Activated T-helper 1 cell treated with anti-CD3 and anti-CD28 coated beads, Interleukin-2, amount 50 U/mL, for 16 hours (primary cell): ENCODE measurements at places on chromosomes 7 and 10.
A peak's percentile ranks its signal among the peaks of the same experiment; 100 is the strongest.

- no peak for DNase-seq
These were observed 32.1 kb downstream of the NRP1 start for GRCh38 chr10:33302208-33302829.

GRCh38 chr10:132590094-132590751, 52.6 kb downstream of the INPP5A start:
- no peak for DNase-seq

DNA sequence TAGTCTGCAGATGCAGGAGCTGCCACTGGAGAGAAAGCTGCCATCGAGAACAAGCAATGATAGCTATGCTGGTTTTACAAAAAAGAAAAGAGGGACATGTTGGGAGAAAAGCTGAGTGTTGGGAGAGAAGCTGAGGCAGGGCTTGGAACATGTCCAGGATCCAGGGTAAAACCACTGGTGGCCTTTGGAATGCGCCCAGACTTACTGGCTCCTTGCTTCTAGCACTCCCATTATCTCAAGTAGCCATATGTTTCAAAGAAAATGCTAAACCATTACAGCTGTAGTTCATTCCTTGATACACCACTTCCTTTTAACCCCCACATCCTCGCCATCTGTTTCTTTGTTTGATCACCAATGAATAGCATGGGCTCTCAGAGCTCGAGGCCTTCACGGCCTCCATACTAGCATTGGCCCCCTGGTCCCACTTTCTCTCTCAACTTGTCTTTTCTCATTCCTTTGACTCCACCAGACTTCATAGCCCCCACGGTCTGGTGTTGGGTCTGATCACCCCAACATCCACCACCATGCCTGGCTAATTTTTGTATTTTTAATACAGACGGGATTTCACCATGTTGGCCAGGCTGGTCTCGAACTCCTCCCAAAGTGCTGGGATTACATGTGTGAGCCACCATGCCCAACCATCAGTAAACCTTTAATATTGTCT, 23.8 kb upstream of the PLAC9 start:
- no peak for DNase-seq

GRCh38 chr10:76357726-76358415, 926.4 kb downstream of the LRMDA start:
- no peak for DNase-seq

DNA sequence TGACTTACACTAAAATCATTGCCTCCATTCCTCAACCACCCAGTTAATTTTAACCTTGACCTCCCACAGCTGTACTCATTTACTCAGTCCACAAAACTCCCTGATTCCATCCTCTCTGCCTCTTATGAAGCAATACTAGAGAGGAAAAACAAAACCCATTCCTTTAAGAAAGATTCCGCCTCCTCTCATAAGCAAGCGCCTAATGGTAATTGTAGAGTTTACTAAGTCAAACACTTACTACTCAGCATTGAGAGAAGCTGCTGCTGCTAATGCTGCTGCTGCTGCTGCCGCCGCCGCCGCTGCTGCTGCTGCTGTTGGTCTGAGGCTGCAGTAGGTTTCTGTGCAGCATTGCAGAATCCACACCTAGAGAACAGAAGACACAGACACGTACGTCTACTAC, 2.1 kb upstream of the ADD3 start:
- DNase-seq, result no peak

DNA sequence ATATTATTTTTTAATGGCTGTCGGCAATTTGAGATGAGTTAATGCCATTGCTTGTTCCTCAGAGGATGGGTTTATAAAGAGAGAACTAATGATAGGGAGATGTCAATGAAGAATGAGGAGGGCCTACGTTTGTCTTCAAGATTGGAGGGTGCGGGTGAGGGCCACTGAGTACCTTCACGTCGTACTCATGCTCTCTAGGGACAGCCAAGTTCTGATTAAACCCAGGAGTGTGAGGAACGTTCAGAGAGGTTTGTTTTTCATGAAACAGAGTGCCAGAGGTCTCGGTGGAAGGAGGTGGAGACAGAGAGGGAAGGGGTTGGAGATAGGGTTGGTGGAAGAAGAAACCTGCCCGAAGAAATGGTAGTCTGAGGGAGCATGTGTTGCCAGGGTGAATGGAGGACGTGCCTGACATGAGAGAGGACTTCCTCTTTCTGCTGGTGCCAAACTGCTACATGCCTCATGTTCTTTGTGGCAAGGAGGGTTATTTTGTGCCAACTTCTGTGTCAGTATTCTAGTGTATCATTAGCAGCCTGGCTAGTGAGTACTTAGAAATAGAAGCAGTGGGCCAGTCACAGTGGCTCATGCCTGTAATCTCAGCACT, 8.9 kb downstream of the DHTKD1 start:
- no peak for DNase-seq

DNA sequence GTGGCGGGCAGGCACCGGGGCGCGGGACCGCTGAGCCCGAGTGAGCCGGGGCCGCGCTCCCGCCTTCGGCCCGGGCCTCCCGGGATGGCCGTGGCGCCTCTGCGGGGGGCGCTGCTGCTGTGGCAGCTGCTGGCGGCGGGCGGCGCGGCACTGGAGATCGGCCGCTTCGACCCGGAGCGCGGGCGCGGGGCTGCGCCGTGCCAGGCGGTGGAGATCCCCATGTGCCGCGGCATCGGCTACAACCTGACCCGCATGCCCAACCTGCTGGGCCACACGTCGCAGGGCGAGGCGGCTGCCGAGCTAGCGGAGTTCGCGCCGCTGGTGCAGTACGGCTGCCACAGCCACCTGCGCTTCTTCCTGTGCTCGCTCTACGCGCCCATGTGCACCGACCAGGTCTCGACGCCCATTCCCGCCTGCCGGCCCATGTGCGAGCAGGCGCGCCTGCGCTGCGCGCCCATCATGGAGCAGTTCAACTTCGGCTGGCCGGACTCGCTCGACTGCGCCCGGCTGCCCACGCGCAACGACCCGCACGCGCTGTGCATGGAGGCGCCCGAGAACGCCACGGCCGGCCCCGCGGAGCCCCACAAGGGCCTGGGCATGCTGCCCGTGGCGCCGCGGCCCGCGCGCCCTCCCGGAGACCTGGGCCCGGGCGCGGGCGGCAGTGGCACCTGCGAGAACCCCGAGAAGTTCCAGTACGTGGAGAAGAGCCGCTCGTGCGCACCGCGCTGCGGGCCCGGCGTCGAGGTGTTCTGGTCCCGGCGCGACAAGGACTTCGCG, 534 bp downstream of the FZD9 start:
- DNase-seq, result no peak

DNA sequence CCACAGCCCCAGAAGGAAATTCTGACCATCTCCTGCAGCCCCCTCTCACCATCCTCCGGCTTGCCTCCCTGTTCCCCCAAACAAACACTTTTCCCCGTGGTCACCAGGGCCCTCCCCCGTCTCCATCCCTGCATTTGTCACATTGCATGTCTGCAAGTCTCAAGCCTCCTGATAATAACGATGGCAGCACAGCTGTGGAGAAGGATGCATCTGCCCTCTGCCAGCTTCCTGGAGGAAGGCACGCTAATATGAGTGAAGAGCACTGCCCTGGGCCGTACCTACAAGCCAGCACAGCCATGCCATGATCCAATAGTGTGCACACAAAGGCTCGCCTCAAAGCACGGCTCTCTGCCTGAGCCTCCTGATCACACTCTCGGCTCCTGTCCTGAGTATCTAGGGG, 98.5 kb downstream of the SLIT1 start:
- no peak for DNase-seq

GRCh38 chr7:2104107-2104710, 128.5 kb downstream of the MAD1L1 start:
- peak; percentile 8 for DNase-seq

GRCh38 chr10:96765406-96766240, 45.3 kb upstream of the PIK3AP1 start:
- peak; percentile 64 for DNase-seq

DNA sequence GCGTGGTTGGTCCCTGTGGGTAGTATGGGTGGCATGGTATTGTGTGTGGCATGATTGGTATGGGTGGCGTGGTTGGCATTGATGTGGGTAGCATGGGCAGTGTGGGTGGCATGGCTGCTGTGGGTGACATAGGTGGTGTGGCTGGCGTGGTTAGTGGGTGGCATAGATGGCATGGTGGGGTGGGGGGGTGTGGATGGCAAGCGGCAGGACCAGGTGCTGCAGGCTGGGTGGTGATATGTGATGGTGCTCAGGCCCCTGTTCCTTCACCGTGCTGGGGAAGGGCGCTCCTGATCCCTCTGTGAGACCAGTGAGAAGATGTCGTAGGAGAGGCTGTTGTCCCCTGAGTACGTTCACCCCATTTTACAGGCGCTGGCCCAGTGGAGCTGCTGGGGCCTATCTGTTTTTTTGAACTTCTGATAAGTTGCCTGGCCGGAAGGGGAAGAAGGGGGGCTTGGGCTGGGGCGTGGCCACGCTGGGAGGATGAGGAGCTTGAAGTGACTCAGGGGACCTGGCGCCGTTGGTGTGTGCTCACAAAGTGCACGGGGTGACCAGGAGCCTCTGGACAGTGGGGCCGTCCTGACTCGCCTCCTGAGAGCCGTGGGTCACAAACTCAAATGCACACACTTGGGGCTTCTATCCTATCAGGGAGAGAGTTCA, 17.5 kb downstream of the INPP5A start:
- no peak for DNase-seq

GRCh38 chr7:19307554-19307953, 162.3 kb upstream of the FERD3L start:
- no peak for DNase-seq

- no peak for DNase-seq
These were observed 501.2 kb downstream of the ADRA2A start for GRCh38 chr10:111578076-111578475.

- DNase-seq, result no peak
These were observed 4.2 kb downstream of the TMEM270 start for GRCh38 chr7:73864981-73865711.

GRCh38 chr7:76071316-76072242, 23.7 kb downstream of the MDH2 start:
- no peak for DNase-seq

DNA sequence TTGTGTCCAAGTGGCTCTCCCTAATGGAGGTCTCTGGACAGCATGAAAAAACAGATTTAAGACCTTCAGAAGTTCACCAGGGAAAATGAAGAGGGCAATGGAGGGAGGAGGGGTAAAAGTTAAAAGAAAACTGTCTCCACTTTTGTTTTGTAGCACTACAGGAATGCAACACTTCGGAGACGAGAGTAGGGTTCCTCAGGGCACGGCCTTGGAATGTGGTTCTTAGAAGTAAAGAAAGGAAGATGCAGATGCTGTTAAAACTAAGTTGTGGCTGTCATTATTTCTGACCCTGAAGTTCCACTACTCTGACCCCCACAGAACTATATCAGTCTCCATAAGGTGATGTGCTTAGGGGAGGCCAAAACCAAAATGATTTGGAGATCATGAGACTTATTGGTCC, 335.1 kb downstream of the XPNPEP1 start:
- DNase-seq, result no peak

DNA sequence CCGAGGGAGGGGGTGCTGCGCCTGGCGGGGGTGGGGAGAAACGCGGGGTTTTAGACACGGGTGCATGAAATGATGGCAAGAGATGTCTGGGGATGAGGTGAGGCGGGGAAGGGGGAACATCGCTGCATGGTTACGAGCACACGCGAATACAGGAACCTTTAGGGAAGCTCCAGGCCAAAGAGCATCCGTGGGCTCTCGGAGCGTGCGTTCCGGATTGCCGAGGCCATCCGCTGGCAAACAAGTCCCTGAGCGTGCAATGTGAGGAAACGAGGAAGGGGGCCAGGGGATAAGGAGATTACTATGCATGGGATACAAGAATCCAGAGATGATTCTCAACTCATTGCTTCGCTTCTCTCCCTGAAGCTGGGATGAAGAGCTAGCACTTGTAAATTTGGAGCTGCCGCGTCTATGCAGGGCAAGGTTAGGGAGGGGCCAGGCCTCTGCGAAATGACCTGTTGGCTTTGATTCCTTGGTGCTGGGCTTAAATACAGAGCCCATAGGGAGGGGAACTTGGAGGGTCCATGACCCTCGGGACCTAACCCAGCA, 520 bp upstream of the WNT2 start:
- no peak for DNase-seq

DNA sequence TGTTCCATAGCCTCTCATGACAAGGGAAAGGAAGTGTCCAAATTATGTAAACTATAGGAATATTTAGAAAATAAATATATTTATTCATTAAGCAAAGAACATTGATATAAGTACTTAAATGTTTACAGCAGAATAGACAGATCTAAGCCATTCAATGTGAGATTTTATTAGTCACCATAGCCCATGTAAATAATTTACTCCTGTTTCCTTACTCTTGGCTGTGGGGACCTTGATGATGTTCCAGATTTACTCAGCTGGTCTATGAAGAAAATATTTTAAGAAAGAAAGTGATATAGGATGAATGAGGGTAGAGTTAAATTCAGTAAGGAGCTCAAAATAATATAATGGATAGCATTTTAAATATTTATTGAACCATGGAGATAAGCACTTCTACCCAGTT, 442.6 kb upstream of the KLF6 start:
- no peak for DNase-seq

- DNase-seq, result no peak
These were observed 176.1 kb downstream of the PRKG1 start for GRCh38 chr10:51250278-51250920.

DNA sequence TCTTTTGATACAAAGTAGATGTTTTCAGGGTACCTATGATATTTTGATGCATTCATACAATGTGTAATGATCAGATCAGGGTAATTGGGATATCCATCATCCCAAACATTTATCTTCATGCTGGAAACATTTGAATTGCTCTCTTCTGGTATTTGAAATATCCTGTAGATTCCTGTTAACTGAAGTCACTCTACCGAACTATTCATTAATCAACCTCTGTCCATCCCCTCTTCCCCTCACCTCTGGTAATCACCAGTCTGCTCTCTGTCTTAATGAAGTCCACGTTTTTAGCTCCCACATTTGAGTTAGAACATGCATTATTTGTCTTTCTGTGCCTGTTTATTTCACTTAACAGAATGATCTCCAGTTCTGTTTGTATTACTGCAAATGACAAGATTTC, 11.3 kb downstream of the MTG1 start:
- no peak for DNase-seq

- no peak for DNase-seq
These were observed 2.7 kb upstream of the ZNF786 start for GRCh38 chr7:149093228-149093627.
